NCI-H226 (cell line): ENCODE measurements at places on chromosomes 11 and 22.

DNA sequence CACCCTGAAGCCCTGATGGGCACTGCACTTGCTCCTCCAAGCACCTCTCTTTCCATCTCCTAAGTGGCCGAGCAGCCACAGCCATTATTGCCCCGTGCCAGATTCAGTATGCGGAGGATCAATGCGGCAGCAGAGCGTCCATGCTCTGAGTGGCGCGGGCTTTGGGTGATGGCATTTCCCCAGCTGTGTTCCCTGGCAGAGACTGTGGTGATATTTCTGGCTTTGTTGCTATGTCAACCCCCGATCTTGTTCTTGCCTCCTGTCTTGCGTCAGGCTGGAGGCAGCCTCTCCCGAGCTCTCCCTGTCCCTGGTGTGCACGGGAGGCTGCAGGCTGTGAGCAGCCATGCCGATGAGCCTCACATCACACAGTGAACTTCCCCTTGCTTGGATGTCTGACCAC lies 1018.6 kb downstream of the TBC1D22A start:
- no peak for DNase-seq

DNA sequence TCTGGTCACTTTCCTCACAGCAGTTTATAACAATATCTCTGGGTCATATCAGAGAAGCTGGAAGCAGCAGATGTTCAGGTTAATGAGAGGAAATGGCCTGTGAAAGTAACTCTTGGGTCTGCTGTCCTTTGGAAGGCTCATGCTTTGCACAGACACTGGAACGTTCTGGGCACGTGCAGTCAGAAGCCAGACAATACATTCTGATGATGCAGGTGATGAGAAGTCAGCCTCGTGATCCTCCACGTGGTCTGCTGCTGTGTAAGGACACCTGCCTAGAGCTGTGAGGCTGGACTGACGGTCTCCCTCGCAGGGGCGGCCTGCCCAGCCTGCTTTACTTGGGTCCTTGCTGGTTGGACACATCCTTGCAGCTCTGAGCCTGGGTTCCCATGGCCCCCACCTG lies 18.8 kb upstream of the ADORA2A start:
- no peak for DNase-seq

GRCh38 chr11:18313965-18314763 lies 7.8 kb downstream of the HPS5 start:
- DNase-seq: peak; percentile 49

- no peak for DNase-seq
Observed at GRCh38 chr11:12376259-12377081, 901 bp upstream of the PARVA start.

DNA sequence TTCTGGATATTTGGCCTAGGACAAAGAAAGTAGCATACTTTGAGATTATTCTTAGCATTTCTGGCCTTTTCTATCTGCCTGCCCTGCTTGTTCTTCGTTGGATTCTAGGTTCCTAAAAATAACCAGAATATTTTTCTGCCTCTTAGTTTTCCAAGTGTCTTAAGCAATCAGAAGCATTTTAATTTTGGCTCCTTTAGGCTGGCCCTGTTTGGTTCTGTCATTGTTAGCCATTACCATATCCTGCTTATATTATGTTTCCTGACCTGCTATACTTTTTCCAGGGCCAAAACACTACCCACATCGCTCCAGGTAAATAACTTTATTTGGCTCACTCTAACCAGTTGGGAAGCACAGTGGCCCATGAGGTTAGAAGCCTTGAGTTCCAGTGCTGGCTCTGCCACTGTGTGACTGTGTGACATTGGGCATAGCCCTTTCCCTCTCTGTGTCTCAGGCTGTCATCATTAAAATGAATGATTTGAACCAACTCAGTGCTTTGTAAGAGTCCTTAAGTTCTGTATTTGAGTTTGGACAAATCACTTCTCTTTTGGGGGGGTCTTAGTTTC lies 91.1 kb downstream of the STIM1 start:
- DNase-seq: no peak

GRCh38 chr11:62267050-62267449 lies 2.9 kb upstream of the SCGB2A2 start:
- DNase-seq: no peak

DNA sequence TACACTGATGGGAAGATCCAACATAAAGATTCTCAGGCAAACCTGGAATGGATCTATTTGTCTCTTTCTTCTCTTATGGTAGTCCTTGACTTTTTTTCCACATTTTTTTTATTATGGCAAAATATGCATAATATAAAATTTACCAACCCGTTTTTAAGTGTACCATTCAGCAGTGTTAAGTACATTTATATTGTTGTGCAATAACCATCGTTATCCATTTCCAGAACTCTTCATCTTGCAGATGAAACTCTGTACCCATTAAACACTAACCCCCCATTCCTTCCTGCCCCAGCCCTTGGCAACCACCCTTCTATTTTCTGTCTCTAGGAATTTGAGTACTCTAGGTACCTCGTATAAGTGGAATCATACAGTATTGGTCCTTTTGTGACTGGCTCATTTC lies 99.7 kb downstream of the DSCAML1 start:
- DNase-seq: no peak

- no peak for DNase-seq
Observed at GRCh38 chr22:28259774-28260312, 340.8 kb upstream of the PITPNB start.

DNA sequence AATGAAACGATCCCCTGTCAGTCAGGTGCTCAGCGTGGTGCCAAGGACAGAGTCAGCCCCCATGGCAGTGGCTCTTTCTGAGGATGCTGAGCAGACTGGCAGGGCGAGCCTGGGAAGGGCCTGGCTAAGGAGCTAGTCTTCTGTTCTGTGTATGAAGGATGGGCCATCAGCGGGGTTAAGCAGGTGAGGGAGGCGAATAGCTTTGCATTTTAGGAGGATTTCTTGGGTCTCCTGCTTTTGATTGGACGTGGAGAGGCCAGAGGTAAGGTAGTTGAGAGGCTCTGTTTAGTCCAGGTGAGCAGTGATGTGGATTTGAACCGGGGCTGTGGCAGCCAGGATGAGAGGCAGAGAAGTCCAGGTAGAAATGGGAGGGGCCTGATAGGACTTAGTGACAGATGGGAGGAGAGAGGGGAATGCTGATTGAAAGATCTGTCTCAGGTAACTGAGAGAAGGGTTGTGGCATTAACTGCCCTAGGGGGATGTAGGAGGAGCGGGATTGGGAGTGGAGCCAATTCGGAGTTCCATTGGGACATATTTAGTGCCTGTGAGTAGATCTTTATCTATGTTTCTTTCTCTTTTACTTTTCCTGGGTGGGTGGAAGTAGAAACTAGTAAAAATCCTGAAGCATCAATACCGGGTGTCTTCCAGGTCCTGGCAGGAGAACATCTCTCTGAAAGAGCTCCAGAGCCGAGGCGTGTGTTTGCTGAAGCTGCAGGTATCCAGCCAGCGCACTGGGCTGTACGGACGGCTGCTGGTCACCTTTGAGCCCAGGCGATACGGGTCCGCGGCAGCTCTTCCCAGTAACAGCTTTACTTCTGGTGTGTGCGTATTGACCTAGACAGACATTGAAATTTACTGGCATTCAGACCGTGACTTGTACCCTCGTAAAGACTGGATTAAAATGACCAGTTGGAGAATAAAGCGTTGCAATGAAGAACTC lies 2.0 kb downstream of the IGHMBP2 start:
- no peak for DNase-seq

GRCh38 chr11:112049777-112050176 lies 24.0 kb downstream of the PIH1D2 start:
- no peak for DNase-seq

- no peak for DNase-seq
Observed at GRCh38 chr11:48073031-48073861, 92.9 kb downstream of the PTPRJ start.

GRCh38 chr11:71948314-71949027 lies 19.6 kb downstream of the RNF121 start:
- peak; percentile 82 for DNase-seq

DNA sequence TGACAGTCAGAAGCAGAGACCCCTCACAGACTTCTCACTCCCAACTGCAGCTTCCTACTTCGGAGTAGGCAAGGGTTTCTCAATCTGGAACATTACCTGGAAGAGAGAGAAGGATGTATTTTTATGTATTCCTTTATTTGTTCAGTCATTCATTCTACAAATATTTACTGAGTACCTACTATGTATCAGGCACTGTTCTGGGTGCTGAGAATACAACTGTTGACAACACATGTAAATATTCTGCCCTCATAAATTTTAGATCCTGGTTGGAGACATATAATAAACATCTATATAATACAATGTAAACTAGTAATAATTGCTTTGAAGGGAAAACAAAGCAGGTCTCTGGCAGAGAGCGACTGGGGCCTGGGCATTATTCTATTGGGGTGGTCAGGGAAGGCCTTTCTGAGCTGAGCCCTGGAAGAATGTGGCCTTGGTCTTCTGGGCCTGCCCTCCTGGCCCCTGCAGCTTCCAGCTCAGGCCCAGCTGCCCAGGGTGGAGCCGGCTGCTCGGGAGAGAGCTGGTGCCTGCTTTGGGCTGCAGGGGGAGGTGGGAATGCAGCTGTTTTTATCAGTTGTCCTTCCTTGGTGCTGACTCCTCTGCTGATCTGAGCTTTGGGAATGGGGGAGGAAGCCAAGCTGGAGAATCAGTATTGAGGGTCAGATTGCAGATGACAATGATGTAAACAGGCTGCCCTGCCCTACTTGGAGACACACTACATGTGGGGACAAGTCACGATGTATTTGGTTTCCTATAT lies 46.8 kb downstream of the PKNOX2 start:
- no peak for DNase-seq

DNA sequence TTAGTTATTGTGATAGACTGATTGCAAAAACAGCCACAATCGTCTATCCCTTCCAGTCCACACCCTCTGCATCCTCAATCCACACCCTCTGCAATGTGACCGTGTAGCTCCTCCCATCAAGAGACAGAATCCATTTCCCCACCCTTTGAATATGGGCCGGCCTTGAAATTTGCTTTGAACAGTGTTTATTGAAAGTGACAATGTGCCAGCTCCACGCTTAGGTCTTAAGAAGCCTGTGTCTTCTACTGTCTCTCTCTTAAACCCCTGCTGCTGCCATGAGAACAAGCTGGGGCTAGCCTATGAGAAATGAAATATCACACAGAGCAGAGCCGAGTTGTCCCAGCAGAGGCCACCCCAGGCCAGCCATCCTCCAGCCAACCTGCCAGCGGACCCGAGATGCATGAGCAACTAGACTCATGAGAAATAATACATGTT lies 22.3 kb upstream of the MICAL2 start:
- DNase-seq: peak; percentile 38
